ENCODE measurements at places on chromosomes 6 and 20.

DNA sequence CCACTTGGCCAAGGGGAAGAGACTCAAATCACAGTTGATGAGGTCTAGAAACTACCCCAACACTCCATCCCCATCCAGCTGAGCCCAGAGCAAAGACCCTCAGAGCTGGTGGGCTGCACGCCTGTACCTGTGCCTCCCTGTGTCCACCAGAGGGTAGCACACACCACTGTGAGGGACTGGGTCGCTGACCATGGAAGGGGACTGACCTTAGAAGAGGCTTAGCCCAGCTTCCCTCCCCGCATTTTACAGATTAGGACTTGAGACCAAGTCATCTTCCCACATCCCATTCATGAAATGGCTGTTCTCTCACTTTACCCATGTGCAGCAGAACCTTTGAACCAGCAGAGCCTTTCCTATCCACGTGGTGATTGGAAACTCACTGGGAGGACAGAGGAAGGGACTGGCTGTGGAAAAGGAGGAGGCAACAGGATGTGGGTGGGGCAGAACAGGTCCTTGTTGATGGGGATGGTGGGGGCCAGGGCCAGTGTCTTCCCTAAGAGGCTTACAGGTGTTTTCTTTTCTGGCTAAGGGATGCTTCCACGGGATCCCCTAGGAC, 44.3 kb downstream of the CPXM1 start:
- DNase-seq, result no peak

DNA sequence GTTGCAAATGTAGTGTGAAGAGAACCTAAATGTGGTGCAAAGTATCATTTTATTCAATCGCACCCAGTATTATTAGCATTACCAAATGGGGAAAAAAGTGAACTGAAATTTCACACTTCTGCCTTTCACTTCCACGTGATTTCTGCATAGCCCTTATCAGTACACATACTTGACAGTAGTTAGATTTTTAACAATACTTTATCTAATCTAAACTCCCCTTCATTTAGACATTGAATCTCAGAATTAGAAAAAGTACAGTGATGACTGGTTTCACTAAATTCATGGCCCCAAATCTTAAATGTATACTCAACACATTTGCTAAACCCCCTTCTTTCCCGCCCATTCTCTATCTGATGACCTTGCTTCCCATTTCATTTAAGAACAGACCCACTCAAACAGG, 14.3 kb downstream of the STX7 start:
- DNase-seq, result no peak

GRCh38 chr20:23286346-23286745, 64.2 kb upstream of the NXT1 start:
- DNase-seq, result no peak

DNA sequence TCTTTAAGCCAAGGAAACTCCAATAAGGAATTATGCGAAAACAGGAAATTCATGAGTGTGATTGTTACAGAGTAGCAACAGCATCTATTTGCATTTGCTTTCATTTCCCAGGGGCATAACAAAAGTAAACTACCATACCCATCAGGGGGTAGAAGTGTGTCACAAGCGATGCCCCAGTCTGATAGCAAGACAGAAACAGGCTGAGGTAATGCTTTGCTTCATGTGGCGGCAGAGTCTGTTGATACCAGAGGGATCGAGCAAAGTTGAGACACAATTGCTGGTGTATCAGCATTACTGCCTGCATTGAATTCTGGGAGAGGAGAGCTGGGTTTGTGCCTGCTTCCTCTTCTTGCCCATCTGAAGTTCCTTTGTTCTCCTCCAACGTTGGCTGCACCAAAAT, 51.2 kb upstream of the LYRM2 start:
- no peak for DNase-seq

DNA sequence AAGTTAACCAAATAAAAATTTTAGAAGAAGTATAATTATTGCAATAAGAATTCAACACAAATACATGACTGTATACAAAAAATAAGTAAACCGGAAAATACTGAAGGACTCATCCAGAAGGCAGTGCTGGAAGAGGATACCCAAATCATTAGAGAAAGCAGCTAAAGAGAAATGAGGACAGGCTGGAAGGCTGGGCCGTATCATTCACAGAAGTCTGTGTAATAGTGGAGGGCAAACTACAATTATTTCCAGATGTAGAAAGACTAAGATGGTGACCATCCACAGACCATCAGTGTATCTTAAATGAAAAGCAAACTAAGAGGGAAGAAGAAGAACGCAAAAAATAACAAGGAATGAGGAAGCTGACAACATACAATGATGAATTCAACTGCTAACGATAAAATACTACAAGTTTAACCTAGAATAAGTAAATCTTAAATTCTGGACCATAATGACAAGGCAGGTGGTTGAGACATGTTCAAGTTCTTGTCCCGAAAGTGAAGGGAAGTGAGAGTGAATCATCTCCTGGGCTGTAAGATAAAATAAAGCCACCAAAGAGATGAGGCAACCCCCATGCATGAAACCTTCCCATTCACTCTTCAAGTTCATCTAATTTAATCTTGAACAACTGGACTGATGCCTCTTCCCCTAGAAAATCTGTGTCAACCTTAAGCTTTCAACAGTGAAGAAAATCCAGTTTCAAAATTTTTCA, 71.5 kb downstream of the SLC23A2 start:
- DNase-seq, result no peak

DNA sequence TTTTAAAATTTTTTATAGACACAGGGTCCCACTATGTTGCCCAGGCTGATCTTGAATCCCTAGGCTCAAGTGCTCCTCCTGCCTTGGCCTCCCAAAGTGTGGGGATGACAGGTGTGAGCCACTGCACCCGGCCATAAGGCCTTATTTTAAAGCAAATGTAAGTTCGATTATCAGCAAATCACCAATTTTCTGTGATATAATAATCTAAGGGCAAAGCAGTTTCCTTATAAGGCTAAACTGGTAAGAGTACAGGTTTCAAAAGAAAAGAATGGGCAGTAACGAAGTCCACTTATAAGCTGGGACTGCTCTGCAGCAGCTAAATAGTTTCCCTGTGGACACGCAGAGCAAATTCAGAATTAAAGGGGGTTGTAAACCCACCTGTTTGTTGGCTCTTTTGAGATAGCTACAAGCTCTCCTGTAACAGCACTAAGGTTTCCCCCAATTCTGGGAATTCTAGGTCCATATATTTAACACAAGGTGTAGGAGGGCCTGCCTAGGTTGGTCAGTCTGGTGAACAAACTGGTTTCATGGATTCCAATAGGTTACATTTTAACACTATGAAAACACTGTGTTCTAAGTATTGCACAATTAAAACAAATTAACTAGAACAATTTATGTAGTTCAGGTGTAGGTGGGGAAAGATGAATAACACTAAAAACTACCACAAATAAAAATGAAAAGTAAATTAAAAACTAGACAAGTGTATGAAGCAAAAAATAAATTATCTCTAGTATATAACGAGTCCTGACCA, 26.3 kb downstream of the LHFPL5 start:
- no peak for DNase-seq

- DNase-seq, result no peak
These were observed 110.7 kb upstream of the PHACTR1 start for GRCh38 chr6:12605888-12606345.

GRCh38 chr20:47764154-47764733, 21.0 kb downstream of the SULF2 start:
- no peak for DNase-seq

DNA sequence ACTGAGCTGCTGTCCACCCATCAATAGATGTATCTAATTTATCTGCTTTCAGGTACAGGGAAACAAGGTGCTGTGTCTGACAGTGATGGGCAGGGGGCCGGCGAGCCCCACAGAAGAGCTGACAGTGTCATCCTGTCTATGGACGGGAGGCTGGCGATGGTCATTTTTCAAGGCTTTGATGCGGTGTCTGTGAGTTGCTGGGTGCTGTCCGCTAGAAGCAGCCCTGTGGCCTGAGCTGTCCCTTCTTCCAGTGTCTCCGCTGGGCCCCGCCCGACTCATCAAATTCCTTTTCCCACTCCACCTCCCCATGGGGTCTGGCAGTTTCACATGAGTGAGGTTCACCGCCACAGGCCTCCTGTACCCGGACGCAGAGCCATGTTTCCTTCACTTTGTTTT, 161.4 kb upstream of the PMEPA1 start:
- DNase-seq, result no peak

DNA sequence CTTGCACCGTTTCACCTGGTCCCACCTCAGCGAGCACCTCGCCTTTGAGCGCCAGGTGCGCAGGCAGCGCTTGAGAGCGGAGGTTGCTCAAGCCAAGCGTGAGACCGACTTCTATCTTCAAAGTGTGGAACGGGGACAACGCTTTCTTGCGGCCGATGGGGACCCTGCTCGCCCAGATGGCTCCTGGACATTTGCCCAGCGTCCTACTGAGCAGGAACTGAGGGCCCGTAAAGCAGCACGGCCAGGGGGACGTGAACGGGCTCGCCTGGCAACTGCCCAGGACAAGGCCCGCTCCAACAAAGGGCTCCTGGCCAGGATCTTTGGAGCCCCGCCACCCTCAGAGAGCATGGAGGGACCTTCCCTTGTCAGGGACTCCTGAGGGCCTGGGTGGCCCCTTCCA, 1.5 kb downstream of the ABT1 start:
- DNase-seq, result no peak

DNA sequence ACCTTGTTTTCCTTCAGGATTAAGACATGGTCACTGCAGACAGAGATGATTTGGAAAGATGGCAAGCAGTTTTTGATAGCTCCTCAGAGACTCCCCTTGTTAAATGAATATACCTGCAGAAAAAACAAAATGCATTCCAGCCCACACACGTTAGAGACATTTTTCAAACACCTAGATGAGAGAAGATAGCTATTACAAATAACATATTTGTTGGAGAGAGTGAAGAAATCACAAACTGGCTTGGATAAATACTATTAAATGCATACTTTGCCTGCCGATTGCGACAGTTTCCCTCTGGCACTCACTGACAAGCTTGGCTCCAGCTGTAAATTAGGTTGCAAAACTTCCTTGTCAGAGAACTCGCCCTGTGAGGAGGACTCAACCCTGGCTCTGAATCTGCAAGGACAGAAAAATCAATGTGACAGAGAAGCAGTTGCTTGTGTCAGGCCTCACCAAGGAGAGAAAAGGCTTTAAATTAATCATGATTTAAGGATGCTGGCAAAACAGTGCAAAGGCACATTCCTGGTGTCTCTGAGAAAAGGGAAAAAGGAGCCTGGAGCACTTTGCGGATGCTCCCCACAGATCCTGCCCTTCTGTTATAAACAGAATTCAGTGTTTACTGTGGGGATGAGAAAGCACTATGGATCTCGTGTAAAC, 423.7 kb upstream of the MARCKS start:
- no peak for DNase-seq

- DNase-seq, result no peak
These were observed 764 bp downstream of the BAG6 start for GRCh38 chr6:31651602-31652191.

- DNase-seq, result no peak
These were observed 234.4 kb upstream of the HSF2 start for GRCh38 chr6:122165014-122165413.

GRCh38 chr6:119147101-119148053, 68.9 kb upstream of the FAM184A start:
- DNase-seq, result no peak

DNA sequence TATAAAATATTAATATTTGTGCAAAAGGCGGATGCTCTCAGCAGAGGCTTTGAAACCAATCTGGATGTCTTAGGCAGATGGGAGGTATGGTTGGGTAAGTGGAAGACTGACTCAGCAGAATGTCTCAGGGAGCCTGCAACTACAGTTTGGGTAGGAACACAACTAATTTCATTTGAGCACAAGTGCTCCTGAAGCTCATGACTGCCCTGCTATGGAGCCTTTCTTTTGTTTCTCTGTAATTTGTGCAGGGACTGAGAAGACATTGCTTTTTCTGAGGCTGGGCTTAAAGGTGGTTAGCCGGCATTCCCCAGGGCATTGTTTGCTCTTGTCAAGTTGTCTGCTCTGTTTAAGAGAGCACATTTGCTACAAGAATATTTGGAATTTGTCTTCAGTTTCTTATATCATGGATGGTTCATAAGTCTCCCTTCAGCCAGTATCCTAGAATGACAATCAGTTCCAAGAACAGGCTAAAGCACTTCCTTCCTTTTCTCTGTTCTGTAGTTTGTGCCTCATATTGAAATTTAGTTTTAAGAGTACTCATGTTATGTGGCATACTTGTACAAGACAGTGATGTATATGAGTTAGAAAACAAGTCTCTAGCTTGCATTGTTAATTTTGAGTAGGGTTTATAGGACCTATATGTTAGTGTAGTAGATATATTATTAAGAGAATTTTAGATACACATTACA, 208.3 kb downstream of the ZFAND3 start:
- DNase-seq, result no peak

- DNase-seq, result no peak
These were observed 172.8 kb downstream of the TINAG start for GRCh38 chr6:54481091-54481490.

DNA sequence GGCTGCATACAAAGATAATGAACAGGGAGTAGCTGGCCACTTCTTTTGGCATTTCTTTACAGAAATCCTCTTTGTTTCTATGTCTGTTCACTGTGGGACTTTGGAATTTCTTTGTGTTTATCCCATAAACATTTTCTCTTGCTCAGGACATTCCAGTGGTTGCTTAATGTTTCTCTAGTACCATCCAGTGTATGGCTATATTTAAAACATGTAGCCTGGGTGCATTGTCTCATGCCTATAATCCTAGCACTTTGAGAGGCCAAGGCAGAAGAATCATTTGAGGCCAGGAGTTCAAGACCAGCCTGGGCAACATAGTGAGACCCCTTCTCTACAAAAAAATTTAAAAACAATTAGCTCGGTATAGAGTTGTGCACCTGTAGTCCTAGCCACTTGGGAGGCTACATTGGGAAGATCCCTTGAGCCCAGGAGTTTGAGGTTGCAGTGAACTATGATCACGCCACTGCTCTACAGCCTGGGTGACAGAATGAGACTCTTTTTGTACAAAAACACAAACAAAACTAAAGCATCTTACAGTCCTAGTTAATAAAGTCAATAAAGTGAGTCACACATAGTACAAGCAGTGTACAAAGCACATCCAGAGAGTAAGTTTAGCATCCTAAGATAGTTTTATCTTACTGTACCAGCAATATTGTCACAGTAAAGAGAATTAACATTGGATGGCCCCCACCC, 63.3 kb downstream of the ZFAND3 start:
- DNase-seq, result no peak

Measured in stimulated activated CD8-positive, alpha-beta memory T cell treated with anti-CD3 and anti-CD28 coated beads, Interleukin-4, amount 100 ng/mL, for 1 hour (primary cell).